Activated CD8-positive, alpha-beta memory T cell treated with anti-CD3 and anti-CD28 coated beads for 48 hours (primary cell): ENCODE measurements at places on chromosomes 5 and 9.

GRCh38 chr5:6491919-6492290 lies 43.2 kb downstream of the UBE2QL1 start:
- no peak for DNase-seq

GRCh38 chr5:114266374-114266773 lies 95.5 kb upstream of the KCNN2 start:
- no peak for DNase-seq

- no peak for DNase-seq
Observed at GRCh38 chr5:120062515-120062917, 401.6 kb upstream of the PRR16 start.

GRCh38 chr5:180311216-180311615 lies 19.3 kb upstream of the MAPK9 start:
- DNase-seq = no peak

- no peak for DNase-seq
Observed at GRCh38 chr9:110599468-110599867, 19.9 kb upstream of the SVEP1 start.

GRCh38 chr9:112572416-112572815 lies 85.8 kb downstream of the KIAA1958 start:
- DNase-seq = no peak

DNA sequence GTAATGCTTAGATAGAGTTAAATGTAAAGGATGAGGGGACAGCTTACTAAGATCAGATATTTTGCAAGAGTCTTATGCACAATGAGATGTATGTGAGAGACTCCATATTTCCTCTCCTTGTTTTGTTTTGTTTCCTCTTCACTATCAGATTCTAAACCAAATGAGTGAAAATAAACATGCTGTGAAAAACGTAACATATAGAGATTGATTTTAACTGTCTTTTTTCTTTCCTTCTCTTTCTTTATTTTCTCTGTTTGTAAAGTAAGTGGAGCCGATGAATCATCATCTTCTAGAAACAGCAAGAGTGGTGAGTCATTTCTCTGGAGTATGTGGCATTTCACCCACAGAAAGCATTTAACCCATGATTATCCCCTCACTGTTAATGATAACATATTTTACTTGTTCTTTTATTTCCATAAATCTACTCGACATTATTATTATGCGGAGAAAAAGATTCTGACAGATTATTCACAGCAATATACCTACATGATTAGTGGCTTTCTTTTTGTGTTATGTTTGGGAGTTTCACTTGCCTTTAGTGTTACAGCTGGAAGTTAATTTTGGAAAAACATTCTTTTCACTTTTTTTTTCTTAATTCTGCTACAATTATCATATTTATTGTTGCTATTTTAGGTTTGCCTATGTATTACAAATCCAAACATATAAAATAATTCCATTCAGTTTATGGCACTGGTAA lies 2.1 kb upstream of the ANXA1 start:
- DNase-seq = no peak

DNA sequence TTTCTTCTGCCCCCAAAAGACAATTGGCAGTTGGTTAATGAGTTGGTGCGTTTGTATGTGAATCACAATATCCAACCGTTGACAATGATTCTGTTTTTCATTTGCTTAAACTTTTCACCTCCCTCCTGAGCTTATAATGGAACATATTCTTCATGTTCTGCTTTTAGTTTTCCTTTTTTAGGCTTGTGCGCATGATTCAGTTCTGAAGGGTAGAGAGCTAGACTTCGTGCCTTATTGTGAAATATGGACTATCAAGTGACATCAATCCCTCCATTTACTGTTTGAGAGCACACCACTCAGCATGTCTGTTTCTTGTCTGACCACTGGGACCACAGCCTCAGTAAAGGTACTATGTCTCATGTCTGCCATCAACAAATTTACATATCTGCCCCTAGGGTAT lies 30.5 kb upstream of the LPAR1 start:
- no peak for DNase-seq

- no peak for DNase-seq
Observed at GRCh38 chr9:131720330-131720729, 19.5 kb downstream of the RAPGEF1 start.

DNA sequence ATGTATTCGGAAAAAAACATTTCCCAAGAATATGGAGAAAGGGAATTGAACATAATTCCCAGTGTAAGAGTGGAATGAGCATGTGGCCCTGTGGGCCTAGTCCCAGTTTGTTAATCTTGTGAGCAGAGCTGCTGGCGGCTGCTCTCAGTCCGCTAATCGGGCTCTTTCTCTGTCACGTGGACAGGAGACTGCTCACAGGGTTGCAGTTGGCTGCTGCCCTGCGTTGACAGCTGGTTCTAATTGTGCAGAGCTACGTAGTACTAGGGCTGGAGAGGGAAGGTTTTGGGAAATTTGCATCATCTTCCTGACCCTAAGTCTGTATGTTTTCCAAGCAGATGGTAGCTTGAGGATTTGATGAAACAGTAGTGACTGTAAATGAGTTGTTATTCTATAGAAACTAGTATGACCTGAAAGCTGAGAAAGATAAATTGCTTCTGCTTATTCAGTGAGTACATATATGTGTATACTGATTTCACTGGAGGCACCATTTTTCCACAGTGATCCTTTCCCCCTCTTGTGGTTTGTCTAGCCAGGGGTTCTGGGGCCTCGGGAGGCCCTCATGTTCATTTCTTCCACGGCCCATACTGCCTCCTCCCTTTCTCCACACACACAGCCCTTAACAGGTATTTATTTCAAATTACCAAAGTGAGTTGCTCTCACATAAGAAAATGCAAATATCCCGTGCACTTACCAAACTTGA lies 100.6 kb downstream of the ANGPTL2 start:
- no peak for DNase-seq

DNA sequence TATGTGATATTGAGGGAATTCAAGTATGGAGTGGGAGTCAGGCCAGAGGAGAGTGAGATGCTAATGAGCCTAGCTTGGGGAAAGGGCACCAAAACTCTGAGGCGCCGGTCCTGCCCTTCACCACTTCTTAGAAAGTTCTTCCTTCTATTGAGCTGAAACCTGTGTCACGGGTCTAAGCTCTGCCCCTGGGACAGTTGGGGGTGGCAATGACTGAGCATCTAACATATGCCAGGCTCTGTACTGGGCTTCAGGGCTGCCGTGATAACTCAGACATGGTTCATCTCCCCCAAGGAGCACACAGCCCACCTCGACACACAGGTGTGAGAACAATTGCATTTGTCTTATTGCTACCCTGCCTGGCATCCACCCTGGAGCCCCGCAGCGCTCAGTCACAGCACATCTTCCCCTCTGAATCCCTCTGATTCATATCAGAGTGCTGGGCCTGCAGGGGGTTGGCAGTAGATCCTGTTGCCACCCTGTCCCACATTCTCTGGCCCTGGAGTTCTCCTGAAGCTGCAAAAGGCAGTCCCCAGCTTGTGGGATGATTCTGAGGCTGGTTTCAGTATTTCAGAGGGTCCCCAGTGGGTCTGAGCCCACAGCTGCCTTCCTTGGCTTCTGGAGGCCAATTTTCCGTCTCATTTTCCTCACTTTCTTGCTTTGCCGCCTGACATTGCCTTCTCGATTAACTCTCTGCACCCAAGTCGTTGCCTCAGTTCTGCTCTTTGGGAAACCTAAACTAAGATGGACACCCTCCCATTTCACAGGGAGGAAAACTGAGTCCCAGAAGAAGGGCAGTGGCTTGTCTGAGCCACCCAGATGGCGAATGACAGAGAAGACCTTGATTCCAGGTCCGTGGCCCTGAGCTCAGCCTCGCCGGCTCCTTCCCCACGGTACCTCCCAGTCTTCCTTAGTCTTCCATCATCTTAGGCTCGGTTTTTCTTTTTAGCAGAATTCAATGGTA lies 42.5 kb downstream of the ALG2 start:
- DNase-seq = no peak

- no peak for DNase-seq
Observed at GRCh38 chr5:125274938-125275724, 528.7 kb upstream of the ZNF608 start.

DNA sequence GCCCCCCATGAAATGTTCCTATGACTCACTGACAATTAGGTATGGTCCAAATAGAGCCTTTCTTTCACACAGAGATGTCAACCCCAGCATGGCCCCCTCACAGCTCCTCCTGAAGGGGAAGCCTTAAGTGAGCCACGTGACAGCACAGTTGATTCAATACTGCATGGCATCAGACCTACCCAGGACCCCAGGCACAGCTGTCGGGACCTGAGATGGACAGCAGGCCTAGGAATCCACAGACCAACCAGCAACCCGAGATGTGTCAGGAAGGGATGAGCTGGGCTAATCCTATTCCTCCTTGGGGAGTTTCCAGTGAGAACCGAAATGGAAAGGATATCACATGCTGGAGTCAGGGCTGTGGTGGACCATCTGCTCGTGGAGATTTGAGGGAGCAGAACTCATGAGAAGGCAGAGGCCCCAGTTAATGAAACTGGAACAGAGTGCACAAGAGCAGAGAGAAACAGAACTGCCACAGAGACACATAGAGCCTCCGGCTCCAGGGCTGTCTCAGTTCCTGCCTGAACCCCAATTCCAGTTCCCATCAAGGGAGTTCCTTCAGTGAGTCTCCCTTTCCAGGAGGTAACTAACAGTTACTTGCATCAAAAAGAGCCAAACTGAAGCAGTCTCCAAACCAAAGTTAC lies 42.1 kb upstream of the SMIM23 start:
- no peak for DNase-seq

DNA sequence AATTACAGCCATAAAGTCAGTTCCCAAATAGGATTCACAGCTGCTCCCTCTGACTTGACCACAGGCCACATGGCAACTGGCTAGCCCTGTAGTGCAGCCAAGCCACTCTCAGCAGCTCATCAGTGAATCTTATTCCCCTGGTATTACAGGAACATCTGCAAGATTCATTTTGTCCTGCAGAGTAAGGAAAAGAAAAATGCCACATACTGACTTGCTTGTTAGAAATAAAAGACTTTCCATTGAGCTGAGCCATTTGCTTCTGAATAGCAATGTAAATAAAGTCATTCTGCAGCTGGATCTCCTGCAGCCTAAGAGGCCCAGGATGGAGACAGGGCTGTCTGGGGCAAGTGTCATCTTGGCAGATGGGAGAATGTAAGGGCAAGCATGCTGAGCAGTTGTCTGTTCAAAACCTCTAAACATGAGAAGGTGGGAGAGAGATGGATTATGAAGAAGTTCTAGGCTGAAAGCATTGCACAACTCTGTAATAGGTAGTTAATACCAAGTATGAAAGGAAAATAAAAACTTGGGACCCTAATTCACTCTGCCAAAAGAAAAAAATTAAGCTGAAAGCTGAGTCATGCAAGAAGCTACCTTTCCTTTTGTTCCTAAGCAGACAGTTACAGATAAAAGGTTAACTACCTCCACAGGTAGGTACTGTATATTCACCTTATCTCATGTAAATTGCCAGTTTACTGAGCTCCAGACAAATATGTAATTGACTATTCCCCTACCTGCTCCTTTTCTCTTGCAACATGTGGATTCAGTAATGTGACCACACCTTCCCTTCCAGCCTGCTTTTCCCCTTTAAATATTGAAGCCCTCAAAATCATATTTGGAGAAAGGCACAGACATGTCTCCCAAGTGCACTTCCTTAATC lies 244.4 kb upstream of the RAI14 start:
- DNase-seq = no peak

DNA sequence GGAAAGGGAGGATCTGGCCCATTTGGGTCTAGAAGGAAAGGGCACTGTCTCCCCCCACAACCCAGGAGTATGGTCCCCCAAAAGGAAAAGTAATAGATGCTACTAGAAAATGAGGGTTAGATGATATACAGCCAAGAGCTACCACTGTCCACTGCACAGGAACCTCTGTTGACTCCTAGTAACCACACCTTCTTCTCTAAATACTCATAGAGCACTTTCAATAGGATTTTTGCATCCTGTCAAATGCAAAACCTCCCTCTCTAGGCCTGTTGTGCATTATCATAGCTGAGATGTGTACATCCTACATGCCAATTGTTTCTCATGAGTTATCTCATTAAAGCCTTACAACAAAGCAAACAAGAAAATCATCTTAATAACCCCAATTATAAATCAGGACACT lies 66.8 kb downstream of the THBS4 start:
- no peak for DNase-seq

DNA sequence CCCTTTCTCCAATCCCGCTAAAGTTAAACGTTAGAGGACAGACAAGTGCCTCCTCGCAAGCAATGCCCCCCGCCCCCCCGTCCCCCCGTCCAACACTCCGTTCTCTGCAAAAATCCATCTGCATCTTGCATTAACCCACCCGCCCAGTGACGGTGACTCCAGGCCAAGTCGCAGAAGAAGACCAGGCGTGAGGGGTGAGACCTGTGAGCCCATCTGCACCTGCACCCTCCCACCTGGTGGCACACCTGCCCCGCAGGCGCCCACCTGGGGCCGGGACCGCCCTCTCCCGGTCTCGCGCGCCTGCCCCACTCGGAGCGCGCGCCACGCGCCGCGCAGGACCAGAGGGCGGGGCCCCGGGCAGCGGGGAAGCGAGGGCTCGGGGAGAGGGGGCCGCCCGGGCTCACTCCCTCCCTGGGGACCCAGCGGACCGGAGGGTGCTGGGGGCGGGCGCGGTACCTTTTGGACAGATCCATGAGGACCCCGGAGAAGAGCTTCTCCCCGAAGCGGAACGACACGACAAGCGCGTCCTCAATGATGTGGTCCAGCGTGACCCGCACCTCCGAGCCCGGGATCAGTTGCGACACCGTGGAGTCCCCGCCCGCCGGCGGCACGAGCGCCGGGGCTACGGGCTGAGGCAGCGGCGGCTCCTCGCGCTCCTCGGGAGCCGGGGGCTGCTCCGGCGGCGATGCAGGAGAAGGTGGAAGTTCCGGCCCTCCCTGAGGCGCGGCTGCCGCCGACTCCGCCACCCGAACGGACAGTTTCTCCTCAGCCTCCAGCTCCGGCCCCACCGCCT lies 705 bp downstream of the PWWP2A start:
- DNase-seq = peak; percentile 8

DNA sequence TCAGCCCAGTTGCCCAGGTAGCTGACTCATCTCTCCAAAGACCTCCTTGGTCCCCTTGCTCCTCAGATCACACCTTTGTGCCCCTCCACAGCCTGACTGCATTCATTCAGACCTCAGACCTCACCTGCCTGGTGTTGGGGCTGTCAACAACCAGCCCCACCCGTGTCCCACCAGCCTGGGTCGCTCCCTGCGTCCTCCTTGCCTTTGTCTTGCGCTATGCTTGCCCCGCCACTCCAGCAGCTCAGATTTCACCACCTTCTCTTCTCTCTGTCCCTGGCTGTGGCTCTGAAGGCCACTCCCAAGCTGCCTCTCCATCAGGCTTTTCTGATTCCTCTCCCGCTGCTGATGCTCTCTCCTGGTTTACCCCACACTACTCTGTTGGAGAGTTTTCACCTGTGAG lies 103.5 kb downstream of the MVB12B start:
- no peak for DNase-seq

DNA sequence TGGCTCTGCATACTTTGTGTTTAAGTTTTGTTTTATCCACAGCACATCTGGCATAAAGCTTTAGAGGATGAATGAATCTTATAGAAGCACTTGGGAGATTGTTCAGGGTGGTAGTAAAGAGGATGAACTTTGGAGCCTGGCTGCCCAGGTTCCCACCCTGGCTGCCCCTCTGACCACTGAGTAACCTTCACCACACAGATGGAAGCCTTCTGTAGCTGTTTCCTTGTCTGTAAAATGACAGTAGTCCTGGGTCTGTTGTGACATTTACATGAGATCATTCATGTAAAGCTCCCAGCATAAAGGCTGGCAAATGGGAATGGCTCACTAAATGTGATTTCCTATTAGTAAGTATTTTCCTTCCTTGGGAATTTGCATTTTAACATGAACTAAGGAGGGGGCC lies 85.7 kb upstream of the FAM169A start:
- DNase-seq = no peak

- DNase-seq = no peak
Observed at GRCh38 chr5:53733853-53734252, 173.4 kb downstream of the NDUFS4 start.

- peak; percentile 46 for DNase-seq
Observed at GRCh38 chr5:10632110-10632761, 68.4 kb downstream of the ANKRD33B start.
